ENCODE measurements at places on chromosomes 2 and 18.

DNA sequence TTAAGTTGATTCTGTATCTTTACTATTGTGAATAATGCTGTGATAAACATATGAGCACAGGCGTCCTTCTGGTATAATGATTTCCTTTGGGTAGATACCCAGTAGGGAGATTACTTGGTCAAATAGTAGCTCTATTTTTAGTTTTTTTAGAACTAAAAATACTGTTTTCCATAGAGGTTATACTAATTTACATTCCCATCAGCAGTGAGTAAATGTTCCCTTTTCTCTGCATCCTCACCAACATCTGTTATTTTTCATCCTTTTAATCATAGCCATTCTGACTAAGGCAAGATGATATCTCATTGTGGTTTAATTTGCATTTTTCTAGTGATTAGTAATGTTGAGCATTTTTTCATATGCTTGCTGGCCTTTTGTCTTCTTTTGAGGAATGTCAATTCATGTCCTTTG is 35.1 kb downstream of the PMS1 start:
- DNase-seq, result no peak

DNA sequence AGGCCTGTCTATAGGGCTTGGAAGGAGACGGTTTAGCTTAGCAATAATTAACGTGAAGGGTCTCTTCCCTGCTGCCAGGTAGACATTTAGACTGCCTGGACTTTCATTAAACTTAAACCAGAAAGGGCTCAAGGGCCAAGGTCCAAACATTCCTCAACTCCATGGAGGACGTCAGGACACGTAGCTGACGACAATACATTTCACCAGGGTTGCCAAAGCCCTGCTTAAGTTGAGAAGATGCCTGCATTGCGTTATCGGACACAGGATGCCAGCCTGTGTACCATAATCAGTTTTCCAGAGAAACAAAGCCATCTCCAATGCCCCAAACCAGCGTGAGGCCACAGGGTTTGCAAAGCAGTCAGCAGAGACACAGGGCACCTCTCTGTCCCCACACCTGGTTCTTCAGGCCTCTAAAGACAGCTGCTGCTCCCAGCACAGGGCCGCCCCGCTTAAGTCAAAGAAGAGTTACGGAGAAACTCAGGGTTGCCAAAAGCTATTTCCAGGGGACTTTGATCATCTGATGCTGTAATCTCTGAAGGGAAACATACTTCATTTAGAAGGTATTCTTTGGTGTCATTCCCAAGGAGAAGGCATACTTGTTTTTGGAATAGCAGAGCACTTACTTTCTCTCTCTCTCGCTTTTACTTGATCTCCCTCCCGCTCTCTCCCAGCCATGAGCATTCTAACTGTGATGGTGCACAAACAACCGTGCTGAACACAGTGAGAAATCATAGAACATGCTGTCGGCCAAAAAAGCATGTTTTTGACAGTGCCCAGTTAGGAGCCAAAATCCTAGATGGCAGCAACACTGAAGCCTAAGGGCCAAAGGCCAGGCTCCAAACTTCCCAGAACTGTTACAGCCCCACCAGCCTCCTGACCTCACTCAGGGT is 46.0 kb downstream of the TTC32 start:
- DNase-seq, result no peak

DNA sequence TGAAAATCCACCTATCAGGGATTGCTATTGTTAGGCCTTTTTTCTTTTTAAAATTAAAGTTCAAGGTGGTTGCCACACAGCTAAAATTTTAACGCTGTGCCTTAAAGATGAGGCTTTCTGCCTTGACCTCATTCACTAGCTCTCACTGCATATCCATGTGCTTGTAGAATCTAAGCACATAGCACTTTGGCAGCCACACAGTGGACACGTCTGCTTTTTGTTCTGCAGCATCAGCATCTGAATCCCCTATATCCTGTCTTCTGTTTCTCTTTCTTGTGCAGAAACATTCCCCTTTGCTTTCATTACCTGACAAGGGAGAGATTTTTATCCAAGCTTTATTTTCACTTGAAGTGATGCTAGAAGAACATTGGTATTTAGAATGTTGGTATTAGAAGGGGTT is 38.1 kb downstream of the RALB start:
- DNase-seq, result no peak

GRCh38 chr2:29628862-29629261 is 292.5 kb downstream of the ALK start:
- DNase-seq, result no peak

- peak; percentile 50 for DNase-seq
Observed at GRCh38 chr2:9596621-9597311, 34.0 kb downstream of the YWHAQ start.

GRCh38 chr2:32902986-32903385 is 43.8 kb upstream of the LTBP1 start:
- no peak for DNase-seq

DNA sequence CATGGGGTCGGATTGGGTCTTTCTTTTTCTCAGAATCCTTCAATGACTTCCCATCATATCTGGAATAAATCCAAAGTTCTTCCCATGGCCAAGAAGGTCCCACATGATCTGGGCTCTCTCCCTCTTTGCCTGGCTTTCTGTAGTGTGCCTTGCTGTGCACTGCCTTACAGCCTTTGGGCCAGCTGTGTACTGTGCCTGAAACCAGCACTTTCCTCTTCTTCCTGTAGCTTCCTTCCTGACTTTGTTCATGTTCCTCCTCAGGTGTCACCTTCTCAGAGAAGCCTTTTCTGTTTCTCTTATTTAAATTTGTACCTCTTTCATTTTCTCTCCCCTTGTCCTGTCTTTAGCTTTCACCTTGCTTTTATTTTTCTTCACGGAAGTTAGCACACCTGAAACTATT is 4.3 kb upstream of the CDCA7 start:
- no peak for DNase-seq

DNA sequence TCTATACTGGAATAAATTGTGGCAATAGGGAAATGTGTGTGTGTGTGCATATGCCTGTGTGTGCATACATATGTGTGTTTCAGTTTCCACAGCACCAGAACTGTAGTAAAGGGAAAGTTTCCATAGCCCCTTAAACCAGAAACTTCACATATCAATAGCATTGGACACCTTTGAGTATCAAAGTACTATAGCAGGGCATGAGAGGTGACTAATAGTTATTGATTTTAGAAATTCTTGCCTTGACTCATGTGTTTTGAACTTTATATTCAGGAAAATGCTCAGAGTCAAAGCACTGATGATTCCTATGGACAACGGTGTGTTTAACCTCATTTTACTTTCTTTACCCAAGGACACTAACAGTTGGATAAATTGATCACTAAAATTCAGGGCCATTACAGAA is 50.0 kb downstream of the SLC9A2 start:
- no peak for DNase-seq

GRCh38 chr2:208511573-208511972 is 105.0 kb downstream of the PTH2R start:
- DNase-seq, result no peak

DNA sequence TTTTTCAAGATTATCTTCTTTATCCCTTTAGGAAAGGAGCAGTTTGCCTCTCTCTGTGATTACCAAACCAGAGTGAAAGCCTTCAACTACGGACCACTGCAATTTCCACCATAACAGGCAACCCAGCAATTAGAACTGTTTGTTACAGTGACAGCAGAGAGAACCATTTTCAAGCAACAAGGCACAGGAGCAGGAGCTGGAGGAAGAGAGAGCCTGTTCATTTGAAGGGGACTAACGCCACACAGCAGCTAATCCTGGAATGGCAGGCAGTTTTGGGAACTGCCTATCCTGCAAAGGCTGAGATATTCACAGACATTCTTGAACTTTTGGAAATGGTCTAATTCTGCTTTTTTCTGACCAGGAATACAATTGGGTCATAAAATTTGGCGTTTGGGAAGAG is 1541.9 kb upstream of the PIK3C3 start:
- no peak for DNase-seq

DNA sequence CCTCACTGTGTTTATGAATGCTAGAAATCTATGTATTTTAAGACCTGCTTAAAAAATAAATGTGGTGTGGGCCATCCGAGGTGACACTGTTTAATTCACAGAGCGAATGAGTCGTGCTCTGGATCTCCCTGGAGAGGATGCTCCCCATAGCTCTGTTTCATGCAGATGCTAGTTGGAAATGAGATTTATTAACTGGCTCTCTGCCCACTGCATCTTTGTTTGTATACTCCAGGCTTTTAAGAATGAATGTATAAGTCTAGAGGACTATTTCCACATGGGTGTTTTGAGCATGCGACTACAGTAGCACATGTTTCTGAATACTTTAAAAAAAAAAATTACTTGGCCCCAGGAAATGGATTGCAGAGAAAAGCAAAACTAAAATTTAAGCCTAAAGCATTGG is 3.9 kb downstream of the MAPRE2 start:
- no peak for DNase-seq

Data from K562 (cell line).